ENCODE measurements at places on chromosomes 7 and 10.
A peak's percentile ranks its signal among the peaks of the same experiment; 100 is the strongest.

- no peak for DNase-seq
These were observed 35.9 kb downstream of the NDUFB2 start for GRCh38 chr7:140732416-140732815.

GRCh38 chr7:47344171-47344955 is 237.5 kb downstream of the TNS3 start:
- DNase-seq, result no peak

GRCh38 chr7:131897790-131898165 is 341.4 kb upstream of the PODXL start:
- no peak for DNase-seq

GRCh38 chr10:24034571-24034970 is 174.4 kb upstream of the KIAA1217 start:
- DNase-seq, result no peak

- DNase-seq, result no peak
These were observed 111.8 kb upstream of the CNTNAP2 start for GRCh38 chr7:146004805-146005204.

DNA sequence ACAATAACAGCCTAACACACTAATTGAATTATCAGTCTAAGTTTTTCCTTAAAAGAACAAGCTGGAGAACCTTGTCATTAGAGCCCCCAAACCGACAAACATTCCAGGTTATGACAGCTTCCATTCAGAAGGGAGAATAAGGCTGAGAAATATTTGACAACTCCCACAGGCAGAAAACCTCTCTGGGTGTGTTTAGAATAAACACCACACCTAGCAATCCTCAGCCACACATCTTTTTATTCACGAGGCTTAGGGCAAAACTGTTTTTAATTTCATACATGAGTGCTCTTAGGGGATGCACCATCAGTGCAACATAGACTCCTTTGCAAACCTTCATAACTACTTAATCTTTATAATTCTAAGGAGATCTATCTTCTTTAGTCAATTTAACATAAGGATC is 24.2 kb downstream of the STN1 start:
- DNase-seq, result no peak

DNA sequence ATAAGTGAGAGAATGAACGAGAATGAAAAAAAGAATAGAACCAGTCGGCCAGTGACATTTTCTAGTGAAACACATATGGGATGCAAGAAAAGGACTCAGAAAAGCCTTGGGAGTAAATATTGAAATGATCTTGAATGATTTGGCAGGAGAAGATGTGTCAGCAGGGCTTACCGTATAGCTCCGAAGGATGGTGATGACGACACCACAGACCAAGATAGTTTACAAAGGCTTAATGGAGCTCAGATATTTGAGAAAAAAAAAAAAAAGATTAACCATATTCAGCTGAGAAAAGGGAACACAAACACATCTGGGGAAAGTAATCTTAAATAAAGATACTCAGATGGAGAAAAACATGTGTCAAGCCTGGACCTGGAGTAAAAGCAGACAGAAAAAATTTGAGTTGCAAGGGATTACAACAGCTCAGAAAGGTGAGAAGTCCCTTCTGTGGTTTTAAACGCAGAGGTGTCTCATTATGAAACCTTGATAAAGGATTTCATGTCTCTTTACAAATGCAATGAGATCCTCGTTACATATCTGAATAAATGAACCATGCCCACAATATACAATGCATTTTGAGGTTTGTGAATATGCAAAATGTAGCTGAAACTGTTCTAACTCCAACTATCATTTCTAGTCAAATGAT is 36.0 kb downstream of the DNAJB9 start:
- peak; percentile 9 for DNase-seq

DNA sequence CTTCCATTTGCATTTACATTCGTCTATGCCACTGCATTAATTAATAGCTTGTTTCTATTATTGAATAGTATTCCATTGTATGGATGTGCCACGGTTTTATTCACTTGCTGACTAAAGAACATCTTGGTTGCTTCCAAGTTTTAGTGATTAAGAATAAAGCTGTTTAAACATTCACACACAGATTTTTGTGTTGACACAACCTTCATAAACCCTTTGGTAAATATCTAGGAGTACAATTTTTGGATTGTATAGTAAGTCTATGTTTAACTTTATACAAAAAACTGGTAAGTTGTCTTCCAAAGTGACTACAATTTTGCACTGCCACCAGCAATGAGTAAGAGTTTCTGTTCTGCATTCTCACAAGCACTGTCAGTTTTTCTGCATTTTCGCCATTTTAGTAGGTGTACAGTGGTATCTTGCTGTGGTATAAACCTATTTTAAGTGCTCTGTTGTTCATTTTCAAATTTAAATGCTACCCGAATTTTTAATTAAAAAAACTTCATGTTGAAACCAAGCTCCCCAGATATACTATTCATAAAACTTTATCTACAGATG is 121.4 kb downstream of the RNF133 start:
- no peak for DNase-seq

DNA sequence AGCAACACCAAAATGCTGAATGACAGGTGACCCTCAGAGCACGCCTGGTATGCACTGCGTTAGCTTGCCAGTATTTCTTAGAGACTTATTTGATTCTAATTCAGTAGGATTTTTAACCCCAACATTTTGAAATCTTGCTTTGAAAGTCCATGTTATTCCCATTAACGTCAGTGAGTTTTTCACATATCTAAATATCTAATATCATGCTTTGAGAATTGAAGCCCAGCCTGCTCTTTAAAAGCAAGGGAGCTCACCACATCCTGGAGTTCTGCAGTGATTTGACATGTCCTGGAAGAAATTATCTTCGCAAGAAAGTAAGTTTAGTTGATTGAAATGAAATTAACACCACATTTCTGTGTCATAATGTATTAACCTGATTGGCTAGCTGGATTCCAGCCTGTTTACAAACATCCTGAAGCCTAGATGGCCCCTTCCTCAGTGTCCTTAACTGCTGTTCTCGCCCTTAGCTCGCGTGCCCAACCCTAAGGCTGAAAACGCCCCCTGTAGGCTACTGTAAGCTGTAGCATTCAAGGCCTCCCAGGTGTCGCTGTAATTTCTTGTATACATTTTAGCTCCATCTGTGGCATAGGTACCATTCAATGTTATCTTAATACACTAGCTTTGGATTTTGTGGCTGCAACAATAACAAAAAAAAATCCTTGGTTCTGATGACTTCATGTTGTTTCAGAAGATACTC is 191.5 kb downstream of the MGMT start:
- DNase-seq, result peak; percentile 36

DNA sequence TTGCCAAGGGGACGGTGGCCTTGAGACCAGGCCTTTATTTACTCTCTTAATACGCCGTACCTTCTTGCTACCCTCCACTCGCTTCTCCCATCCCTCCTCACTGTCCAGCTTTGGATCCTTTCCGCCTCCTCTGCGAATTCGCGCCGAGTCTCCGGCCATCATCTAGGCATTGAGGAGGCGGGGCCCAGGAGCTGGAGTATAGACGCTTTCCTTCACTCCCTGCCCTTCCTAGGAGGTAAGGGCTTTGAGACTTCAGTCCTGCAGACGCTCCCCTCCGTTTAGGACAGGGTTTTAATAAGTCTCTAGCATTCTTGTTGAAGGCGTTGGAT is 538 bp downstream of the TFAM start:
- DNase-seq, result peak; percentile 20

GRCh38 chr7:110733221-110733620 is 357.7 kb upstream of the LRRN3 start:
- no peak for DNase-seq

DNA sequence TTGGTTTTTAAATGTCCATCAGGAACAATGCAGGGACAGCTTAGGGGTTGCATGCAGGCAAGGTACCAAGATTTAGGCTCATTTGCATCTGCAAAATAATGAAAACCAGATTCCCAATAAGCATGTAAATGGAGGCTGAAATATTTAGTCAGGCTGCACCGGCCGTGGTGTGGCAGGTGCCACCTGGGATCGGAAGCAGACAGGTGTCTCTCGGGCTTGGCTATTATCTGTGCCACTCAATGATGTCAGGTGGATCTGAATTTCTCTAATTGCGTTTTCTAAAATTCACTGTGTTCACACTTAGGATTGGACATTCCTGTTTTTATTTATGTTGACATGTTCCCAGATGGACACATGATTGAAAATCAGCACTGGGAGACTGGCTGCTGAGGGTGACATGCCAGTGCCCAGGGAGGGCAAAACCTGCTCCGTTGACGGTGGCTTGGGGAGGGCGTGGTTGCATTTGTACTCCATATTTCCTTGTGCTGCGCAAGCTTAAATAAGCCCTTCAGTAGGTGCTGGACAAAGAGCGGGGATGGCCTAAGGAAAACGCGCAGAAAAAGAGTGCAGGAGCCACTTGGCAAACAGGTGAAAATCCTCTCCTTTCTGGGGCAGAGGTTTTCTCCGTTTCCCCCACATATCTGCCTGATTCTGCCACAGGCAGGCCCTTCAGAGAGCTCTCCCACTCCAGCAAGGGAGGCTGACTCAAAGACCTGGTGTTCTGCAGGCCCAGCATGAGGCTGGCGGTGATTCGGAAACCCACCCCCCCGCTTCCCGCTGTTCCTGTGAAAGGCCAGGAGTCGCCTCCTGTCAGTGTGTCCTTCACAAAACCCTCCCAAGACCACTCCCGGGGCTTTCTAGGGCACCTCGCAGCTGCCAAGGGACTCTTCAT is 142.5 kb downstream of the WDR37 start:
- DNase-seq, result no peak

GRCh38 chr7:130708001-130708400 is 21.7 kb upstream of the TSGA13 start:
- DNase-seq, result no peak

DNA sequence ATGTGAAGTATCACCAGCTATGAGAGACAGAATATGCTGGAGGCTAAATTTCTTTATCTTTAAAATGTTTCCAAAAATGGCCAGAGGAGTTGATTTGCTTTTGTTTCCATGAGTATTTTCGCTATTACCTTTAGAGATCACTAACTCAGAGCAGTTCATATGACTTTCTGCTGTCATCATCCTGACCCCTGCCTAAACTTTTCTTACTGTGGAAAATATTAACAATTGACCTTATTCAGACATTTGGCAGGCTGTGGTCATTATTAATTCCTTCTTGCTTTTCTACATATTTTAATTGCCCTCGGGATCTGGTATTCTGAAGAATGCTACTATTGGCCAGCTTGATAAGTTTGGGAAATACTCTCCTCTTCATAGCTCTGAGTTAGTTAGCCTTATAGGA is 156.5 kb downstream of the EXOC4 start:
- no peak for DNase-seq

DNA sequence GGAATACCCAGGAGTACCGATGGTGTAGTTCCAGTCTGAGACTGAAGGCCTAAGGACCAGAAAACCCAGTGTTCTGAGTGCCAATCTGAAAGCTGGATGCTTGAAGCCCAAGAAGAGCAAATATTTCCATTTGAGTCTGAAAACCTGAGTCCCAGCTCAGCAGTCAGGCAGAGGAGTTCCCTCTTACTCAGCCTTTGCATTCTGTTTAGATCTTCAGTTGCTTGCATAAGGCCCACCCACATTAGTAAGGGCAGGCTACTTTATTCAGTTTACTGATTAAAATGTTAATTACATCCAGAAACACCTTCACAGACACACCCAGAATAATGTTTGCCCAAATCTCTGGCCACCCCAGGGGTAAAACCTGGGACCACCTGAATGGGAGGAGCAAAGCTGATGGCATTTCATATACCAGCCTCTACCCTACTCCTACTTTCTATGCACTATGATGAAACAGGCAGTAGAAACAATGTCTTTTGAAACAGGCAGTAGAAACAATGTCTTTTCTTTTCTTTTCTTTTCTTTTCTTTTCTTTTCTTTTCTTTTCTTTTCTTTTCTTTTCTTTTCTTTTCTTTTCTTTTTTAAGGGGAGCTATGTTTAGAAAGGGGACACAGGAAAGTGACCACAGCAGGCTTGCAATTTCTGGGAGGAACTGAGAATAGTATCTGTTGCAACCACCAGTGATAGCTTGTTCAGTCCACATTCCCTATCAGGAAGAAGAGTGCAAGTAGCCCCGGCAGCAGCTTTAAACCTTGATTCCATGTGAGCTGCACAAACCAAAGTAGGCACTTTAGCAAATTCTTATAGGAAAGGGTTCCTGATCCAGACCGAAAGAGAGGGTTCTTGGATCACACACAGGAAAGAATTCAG is 30.6 kb downstream of the FAM237B start:
- no peak for DNase-seq

DNA sequence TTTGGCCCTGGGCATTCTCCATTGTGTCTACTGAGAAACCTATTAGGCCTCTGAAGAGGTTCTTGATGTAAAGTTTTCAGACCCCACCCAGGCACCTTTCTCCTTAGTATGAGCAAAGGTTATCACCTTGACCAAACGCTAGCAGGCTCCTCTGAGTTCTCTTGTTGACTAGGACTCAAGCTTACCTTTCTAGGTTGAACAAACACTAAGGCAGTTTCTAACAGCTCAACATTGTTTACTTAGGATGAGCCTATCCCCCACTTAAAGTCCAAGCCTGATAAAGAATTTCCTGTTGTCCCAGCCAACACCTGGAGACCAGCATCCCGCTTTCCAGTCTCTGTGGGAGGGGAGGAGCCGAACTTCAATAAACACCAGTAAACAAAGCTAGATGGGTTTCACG is 26.3 kb upstream of the ITGB8 start:
- no peak for DNase-seq

- DNase-seq, result no peak
These were observed 108.6 kb downstream of the NSUN6 start for GRCh38 chr10:18542832-18543231.

DNA sequence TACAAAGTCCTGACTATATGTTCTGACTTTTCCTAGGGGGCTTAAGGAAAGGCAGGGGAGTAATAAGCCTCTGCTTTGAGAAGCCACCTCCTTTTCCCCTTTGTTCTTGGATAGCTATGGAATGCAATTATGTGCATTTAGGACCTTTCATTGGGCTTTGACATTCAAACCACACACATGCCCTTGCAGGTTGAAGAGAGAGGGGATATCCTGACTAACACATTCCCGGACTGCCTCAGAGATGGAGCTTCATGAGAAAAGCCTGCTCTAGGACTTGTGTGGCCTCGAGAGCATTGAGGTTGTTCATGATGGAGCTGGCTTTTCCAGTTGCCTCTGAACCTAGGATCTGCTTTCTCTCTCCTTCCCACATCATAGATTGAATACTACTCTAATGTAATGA is 694.5 kb downstream of the LRMDA start:
- no peak for DNase-seq

DNA sequence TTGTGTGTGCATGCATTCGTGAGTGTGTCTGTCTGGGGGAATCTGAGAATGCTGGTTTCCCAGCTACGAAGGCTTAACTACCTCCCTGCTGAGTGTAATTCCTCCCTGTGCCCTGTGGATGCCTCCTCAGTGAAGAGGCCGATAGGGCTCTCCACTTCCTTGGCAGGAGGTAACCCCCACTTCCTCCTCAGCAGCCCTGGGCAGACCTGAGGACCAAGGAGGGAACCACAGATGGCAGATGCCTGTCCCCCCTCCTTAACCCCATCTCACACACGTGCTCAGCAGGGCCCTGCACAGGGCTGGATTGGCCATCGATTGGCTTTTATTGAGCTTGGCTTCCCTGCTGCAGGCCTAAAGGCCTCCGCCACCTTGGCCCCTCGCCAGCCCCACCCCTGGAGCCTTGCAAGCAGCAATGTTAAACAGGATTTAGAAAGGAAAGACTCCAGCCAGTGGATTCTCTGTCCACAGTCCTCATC is 45.6 kb upstream of the LRRC4 start:
- DNase-seq, result no peak
